ENCODE measurements at places on chromosomes 5 and 9. TPM values are rescaled to one million over a fixed set of nuclear protein-coding genes. Genes with fewer than 3 reads are reported as not detected.

The REEP2 gene
- total RNA-seq: 24.6 TPM

The PCDHB10 gene
- total RNA-seq: 6.2 TPM

DNA sequence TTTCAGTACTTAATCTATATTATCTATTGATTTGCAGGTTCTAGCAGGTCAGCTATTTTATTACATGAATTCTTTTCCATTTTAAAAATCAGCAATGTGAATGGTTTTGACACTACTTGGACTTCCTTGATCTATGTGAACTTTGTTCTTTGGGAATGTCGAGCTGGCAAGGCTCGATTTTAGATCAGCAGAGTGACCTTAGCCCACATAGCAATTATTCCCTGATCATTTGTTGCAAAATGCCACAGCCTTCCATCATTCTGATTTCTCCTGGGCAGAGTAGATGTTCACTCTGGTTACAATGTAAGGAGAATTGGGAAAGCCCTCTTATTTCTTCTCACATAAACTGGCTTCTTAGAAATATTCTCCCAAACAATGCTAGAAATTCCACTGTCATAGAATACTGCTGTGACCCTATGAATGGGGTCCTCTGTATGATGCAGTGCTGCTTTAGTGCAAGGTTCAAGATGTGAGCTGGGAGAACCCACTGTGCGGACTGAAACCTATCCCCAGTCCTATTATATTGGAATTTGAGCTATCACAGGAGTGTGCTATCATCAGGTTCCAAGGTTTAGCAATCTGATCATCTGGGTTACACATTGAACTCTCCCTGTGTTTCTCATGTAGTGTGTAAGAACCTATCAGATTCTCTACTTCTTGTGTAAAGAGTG is 15.7 kb upstream of the GDA start:
- H3K27ac ChIP-seq: no peak overlapping the region
- no peak for DNase-seq
- no peaks in the 10 kb centered on the region for H3K4me1 ChIP-seq
- H3K4me3 ChIP-seq: no peak overlapping the region
- no peaks in the 10 kb centered on the region for H3K27me3 ChIP-seq

GRCh38 chr5:124654418-124654817 is 92.0 kb downstream of the ZNF608 start:
- H3K36me3 ChIP-seq: no peaks in the 10 kb centered on the region
- no peaks in the 10 kb centered on the region for H3K27me3 ChIP-seq

- no peak overlapping the region for H3K4me3 ChIP-seq
- H3K36me3 ChIP-seq: no peaks in the 10 kb centered on the region
- peak overlapping the region; percentile 39 for H3K27ac ChIP-seq
- H3K4me1 ChIP-seq: peaks cover 19% of the 10 kb centered on the region
- DNase-seq: no peak
- H3K27me3 ChIP-seq: peaks cover 26% of the 10 kb centered on the region
Observed at GRCh38 chr5:43034591-43034968, 5.5 kb downstream of the ANXA2R start.

- no peaks in the 10 kb centered on the region for H3K27me3 ChIP-seq
- no peak overlapping the region for H3K27ac ChIP-seq
- DNase-seq: no peak
- H3K4me3 ChIP-seq: no peak overlapping the region
Observed at GRCh38 chr5:88377240-88377639, 108.6 kb upstream of the TMEM161B start.

GRCh38 chr5:142520885-142521284 is 165.0 kb downstream of the FGF1 start:
- H3K4me1 ChIP-seq: no peaks in the 10 kb centered on the region
- H3K27me3 ChIP-seq: no peaks in the 10 kb centered on the region
- no peak overlapping the region for H3K4me3 ChIP-seq
